ENCODE measurements at places on chromosomes 2 and 18.

- no peak for DNase-seq
These were observed 77.4 kb downstream of the THNSL2 start for GRCh38 chr2:88247531-88247930.

- no peak for DNase-seq
These were observed 1.6 kb downstream of the MOCOS start for GRCh38 chr18:36188916-36189315.

DNA sequence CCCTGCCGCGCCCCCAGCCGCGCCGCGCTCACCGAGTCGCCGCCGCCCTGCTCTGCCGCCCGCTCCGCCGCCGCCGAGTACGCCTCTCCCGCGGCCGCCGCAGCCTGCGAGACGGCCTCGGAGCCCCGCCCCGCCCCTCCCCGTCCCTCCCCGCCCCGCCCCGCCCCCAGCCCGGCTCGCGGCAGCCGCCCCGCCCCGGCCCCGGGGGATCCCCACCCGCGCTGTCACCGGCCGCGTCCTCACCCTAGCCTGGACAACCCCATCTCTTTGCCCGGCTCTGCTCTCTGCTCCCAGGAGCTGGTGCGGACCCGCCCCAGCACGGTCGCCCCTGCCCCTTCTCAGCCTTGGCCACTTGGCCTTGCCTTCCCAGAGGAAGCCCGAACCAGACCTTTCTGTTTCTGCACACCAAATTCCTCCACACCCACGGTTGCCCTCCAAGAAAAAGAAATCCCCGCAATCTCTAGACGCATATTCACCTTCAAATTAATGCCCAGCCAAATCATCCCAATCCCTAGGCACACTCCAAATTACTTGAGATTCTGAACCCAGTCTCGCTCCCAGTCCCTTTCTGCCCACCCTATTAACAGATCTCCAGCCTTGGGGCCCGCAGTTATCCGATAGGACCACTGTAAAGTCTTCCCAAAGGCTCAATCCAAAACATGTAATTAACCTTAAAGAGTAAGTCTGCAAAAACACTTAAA is at the start of gene CYRIA:
Gene CYRIA (minus strand): TSS at position 87 of the 701 bp plus-strand sequence. CDS start 77,715 bp downstream, outside the sequence.
- DNase-seq = no peak

- no peak for DNase-seq
These were observed 8.7 kb downstream of the FEZ2 start for GRCh38 chr2:36589230-36589630.

GRCh38 chr2:46151577-46151976 is 145.6 kb upstream of the EPAS1 start:
- no peak for DNase-seq

DNA sequence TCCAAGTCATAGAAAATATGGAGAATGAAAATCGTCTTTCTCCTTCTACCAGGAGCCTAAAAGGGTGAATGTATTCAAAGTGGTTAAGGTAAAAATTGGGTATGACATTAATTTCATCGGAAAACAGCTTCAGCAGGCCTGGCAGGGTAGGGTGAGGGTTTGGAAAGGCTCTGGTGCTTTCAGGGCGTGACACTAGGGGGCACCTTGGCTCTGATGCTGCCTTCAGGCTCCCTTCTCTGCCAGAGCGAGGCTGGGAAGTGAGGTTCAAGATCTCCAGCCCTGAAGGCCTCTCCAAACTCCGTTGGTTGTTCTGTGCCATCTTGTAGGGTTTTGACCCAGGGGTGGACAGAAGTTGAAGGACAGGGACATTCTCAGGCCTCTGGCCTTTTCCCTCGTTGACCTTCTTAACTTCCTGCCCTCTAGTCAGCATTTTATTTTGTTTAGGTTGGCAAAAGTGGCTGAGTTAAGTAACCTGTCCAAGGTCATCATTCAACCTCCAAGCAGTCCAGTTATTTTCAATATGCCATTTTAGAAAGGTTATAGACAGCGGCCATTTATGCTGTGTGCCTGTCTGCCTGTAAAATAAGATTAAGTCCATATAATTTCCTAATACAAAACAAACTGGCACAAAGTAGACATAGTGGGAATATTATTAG is 40.3 kb downstream of the EML6 start:
- no peak for DNase-seq

- no peak for DNase-seq
These were observed 265.2 kb downstream of the TFCP2L1 start for GRCh38 chr2:121019756-121020155.

DNA sequence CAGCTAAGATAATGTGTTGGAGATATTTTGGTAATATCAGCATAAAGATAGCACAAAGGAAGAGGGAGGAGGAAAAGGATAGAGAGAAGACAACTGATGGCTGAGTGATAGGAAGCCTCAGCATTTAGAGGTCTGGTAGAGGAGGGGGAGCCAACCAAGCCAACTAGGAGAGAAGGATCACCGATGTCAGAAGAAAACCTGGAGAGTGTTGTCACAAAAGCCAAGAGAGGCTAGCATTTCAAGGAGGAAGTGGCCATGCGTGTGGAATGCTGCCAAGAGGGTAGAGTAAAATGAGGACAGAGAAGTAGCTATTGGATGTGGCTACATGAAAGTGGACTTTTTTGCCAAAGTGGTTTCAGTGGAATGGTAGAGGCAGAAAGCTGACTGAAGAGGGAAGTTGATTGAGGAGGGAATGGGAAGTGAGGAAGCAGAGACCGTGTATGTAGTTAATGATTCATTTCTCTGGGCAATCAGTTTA is 34.3 kb downstream of the LCLAT1 start:
- DNase-seq = no peak

- no peak for DNase-seq
These were observed 30.0 kb downstream of the MYO3B start for GRCh38 chr2:170207901-170208300.

- DNase-seq = no peak
These were observed 311.1 kb downstream of the NRXN1 start for GRCh38 chr2:50720697-50721315.

DNA sequence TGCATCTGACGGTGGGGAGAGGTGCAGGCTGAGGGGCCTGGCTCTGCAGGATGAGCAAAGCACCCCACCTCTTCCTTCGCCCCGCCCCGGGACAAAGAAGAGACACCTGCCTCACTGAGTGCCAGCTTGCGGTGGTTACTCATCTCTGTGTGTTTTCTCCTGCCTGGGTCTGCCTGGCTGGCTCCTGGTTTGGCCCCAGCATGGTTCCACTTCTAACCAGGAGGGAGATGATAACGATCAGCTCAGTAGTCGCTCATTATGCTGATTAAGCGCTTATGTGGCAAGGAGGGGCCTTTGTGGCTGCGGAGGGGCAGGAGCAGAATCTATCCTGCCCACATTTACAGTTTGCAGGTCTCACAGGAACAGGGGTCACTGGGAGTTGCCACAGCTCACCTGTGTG is 68.7 kb upstream of the EDAR start:
- no peak for DNase-seq

- peak; percentile 98 for DNase-seq
These were observed 92.6 kb downstream of the ACTR2 start for GRCh38 chr2:65320042-65320725.

DNA sequence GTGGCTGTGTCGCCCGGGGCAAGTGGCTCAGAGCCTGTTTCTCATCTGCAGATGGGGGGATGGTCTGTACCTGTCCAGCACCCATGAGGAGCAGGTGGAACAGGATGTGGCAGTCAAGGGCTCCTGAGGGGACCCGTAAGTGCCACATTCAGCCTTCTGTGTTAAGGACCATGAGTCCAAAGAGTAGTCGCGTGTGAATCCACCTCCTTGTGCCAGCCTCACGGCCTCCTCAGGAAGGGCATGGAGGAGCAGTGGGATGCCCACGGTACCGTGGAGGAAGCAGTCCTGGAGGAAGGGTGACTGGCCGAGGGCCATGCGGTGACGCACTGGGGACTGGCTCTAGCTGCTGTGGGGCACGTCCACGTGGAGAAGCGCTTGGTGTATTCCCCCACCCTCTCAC is 61.1 kb downstream of the ODC1 start:
- no peak for DNase-seq

GRCh38 chr2:59000796-59001195 is 759.7 kb upstream of the FANCL start:
- DNase-seq = no peak

- DNase-seq = no peak
These were observed 109.7 kb downstream of the ERBB4 start for GRCh38 chr2:212428681-212429478.

DNA sequence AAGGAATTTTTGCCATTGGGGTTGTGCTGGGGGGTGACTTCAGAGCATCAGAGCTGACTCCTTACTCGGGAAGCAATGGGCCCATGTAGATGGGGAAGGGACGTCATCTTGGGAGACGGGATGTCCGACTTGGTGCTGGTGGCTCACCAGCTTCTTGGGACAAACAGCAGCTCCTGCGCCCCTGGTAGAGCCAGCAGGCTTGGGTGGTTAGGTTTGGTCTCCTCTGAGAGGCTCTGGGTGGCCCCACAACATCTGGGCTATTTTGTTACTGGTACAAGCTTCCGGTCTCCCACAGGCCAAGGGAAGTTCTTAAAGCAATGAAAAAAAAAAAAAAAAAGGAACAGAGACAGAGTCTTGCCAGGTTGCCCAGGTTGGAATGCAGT is 1.8 kb downstream of the NGEF start:
- no peak for DNase-seq

DNA sequence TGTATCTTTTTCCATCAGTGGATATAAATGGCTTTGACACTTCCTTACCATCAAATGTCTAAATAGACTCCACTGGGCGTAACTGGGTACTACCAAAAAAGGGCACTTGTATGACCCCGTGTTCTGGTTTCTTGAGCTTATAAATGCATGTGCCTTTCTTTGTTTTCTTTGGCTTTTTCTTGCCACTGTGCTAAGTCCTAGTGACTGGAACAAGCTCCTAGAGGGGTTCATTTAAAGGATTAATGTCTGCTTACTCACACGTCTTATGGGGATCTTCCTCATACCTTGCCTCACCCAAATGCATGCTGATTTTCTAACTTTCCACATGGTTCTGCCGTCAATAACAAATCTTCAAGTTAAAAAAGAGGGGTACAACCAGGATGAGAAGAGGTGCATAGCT is 19.8 kb upstream of the ZNF532 start:
- no peak for DNase-seq

DNA sequence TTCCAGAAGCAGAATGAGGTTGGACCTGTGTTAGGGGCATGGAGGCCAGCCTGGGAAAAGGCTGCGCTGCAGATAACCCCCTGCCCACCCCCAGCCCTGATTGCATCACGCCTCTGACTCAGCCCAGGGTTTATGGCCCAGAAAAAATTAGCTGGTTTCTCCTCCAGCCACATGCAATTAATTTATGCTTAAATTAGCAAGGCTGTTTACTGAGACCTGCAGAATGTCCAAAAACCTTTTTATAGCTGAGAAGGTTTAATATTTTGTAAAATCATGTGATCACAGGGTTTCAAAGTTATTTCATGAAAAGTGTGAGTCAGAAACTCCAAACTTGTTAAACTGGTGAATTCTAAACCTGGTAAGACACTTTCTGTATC is 123.1 kb upstream of the HDAC4 start:
- no peak for DNase-seq

GRCh38 chr18:75223687-75224347 is 13.2 kb downstream of the TSHZ1 start:
- DNase-seq = no peak
